ENCODE measurements at places on chromosomes 1 and 21. TPM values are rescaled to one million over a fixed set of nuclear protein-coding genes. Genes with fewer than 3 reads are reported as not detected.

DNA sequence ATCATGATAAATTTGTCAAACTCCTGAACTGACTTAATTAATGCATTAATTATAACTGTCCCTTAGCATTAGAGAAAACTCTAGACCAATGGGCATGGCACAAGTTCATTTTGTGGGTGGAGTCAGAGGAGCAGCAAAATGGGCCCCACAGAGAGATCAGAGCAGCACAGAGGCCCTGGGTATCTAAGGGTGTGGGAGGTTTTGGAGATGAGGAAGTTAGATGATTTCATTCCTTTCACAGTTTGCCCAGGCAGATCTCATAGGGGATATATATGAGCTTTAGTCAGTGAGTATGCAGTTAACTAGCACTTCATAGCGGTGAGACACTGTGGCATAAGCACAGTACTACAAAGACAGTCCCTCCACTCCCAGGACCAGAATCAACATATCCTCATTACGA, 117.3 kb downstream of the MAB21L3 start:
- no peak for DNase-seq

- peak; percentile 94 for DNase-seq
Observed at GRCh38 chr1:40862008-40862863, at the start of gene CITED4. TSS of gene CITED4 (minus strand) at chr1:40862363. CDS start at chr1:40862127, 236 bp downstream.

- no peak for DNase-seq
Observed at GRCh38 chr1:213723187-213723586, 264.6 kb upstream of the PROX1 start.

Gene ABCD3
- polyA plus RNA-seq: 54.2 TPM

Gene PRDM2
- polyA plus RNA-seq: 36.4 TPM

Gene MR1
- 2.7 TPM for polyA plus RNA-seq

All from renal pelvis (tissue), 12 donors.